Spleen (tissue), 13 donors: ENCODE measurements at places on chromosomes 4 and X.

- no peaks in the 10 kb centered on the region for H3K4me1 ChIP-seq
- H3K27ac ChIP-seq = no peak overlapping the region
- H3K36me3 ChIP-seq = peaks cover 15% of the 10 kb centered on the region
- no peaks in the 10 kb centered on the region for H3K27me3 ChIP-seq
- no peak for DNase-seq
These were observed 89.0 kb upstream of the BMPR1B start for GRCh38 chr4:94668724-94669123.

- H3K27me3 ChIP-seq = peaks cover 6% of the 10 kb centered on the region
- no peak overlapping the region for H3K27ac ChIP-seq
- H3K4me3 ChIP-seq = no peak overlapping the region
- no peak for DNase-seq
- H3K36me3 ChIP-seq = no peaks in the 10 kb centered on the region
These were observed 16.5 kb upstream of the FGFR3 start for GRCh38 chr4:1776521-1777161.

DNA sequence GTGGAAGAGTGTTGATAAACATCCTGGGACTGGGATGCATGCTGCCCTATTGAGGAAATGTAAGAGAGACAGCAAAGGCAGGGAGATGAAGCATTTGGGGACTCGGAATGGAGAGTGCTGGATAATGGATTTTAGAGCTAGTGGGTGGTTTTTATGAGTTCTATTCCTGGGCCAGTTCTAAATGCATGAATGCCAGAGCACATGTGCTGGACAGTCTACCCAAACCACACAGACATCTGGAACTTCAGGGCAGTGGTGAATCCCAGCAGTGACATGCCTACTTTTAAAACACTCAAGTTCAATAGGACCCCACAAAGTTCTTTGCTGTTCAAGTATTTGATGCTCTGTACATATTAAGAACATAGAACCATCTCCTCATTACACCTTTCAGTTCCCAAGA is 133.9 kb downstream of the CBR4 start:
- no peak overlapping the region for H3K27ac ChIP-seq
- no peak for DNase-seq
- H3K4me3 ChIP-seq = no peak overlapping the region
- H3K36me3 ChIP-seq = no peaks in the 10 kb centered on the region
- H3K27me3 ChIP-seq = peaks cover 14% of the 10 kb centered on the region
- peaks cover 16% of the 10 kb centered on the region for H3K4me1 ChIP-seq

- no peaks in the 10 kb centered on the region for H3K27me3 ChIP-seq
- no peak overlapping the region for H3K27ac ChIP-seq
- H3K36me3 ChIP-seq = no peaks in the 10 kb centered on the region
- no peaks in the 10 kb centered on the region for H3K4me1 ChIP-seq
- H3K4me3 ChIP-seq = no peak overlapping the region
These were observed 14.6 kb downstream of the RAB9B start for GRCh38 chrX:103817502-103817901.

DNA sequence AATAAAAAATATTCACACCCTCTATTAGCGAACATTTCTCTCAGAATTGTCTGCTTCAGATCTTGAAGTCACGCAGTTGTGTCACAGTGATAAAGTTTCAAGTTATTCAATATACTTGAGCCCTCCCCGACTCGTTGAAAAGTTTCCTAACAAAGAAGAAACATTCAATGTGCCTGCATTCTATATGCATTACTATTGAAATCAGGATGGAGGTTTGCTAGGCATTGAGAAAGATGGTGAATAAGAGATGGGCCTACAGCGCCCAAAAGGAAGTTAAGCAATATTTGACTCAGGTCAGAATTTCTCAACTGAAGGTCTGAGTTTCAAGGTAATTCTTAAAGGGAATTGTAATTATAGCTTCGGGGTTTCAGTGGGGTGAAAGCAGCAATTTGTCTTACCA is 6.1 kb downstream of the TCEANC start:
- no peaks in the 10 kb centered on the region for H3K27me3 ChIP-seq
- DNase-seq = no peak
- no peak overlapping the region for H3K4me3 ChIP-seq
- peak overlapping the region; percentile 18 for H3K27ac ChIP-seq

DNA sequence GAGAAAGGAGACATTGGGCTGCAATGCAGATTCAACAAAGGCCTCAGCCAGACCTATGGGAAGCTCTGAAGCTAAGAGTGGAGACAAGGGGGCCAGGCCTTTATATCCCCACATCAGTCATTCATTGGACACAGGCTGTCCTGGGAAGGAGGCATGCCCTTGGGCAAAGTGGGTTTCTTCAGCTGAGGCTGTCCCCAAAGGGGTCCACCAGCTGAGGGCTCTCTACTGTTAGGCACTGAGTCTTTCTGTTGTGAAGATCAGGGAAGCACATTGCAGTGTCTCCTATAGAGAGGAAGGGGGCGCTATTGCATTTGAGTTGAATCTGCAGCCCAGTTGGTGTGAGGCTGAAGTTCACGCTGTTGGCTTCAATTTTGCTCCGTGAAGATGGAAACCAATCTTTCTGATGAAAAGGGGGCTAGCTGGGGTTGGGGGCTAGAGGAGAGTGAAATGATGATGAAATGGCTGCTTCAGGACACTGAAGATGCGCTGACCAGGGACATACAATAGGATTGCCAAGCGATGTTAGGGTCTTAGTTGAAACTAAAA is 48.0 kb downstream of the SLC25A5 start:
- no peak overlapping the region for H3K4me3 ChIP-seq
- H3K4me1 ChIP-seq = no peaks in the 10 kb centered on the region
- H3K27ac ChIP-seq = no peak overlapping the region
- no peaks in the 10 kb centered on the region for H3K36me3 ChIP-seq

GRCh38 chr4:15427701-15428100 is at the start of gene C1QTNF7:
Gene C1QTNF7 (plus strand): TSS chr4:15428033. CDS start chr4:15435744, 7,711 bp downstream.
- DNase-seq = no peak
- no peaks in the 10 kb centered on the region for H3K27me3 ChIP-seq
- no peaks in the 10 kb centered on the region for H3K36me3 ChIP-seq
- no peak within 1 kb of the TSS for H3K27ac ChIP-seq
- H3K4me1 ChIP-seq = no peaks in the 10 kb centered on the region
- H3K4me3 ChIP-seq = no peak within 1 kb of the TSS

- H3K4me3 ChIP-seq = no peak overlapping the region
- no peaks in the 10 kb centered on the region for H3K36me3 ChIP-seq
- H3K4me1 ChIP-seq = peaks cover 14% of the 10 kb centered on the region
These were observed 24.9 kb downstream of the RGS12 start for GRCh38 chr4:3317656-3318211.

DNA sequence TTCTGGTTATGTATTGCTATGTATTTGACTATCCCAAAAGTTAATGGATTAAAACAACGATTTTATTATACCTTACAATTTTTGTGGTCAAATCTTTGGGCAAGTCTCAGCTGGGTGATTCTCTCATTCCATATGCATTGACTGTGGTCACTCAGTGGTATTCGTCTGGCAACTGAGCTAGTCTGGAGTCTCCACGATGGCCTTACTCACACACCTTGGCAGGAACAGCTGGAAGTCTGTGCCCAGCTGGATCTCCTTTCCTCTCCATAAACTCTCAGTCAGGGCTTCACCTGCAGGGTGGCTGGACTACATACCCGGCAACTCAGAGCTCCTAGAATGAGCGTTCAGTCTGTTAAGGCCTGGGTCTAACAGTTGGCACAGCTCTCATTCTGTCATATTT is 141.1 kb upstream of the WDFY3 start:
- no peak for DNase-seq
- H3K4me1 ChIP-seq = no peaks in the 10 kb centered on the region
- H3K4me3 ChIP-seq = no peak overlapping the region
- no peak overlapping the region for H3K27ac ChIP-seq

- H3K27me3 ChIP-seq = no peaks in the 10 kb centered on the region
- H3K4me1 ChIP-seq = no peaks in the 10 kb centered on the region
- H3K36me3 ChIP-seq = no peaks in the 10 kb centered on the region
- H3K4me3 ChIP-seq = no peak overlapping the region
- DNase-seq = no peak
These were observed 382.8 kb upstream of the CTSO start for GRCh38 chr4:156336511-156336910.

GRCh38 chr4:78162821-78163220 is 105.7 kb downstream of the FRAS1 start:
- no peak overlapping the region for H3K4me3 ChIP-seq
- DNase-seq = no peak
- no peaks in the 10 kb centered on the region for H3K4me1 ChIP-seq
- no peaks in the 10 kb centered on the region for H3K36me3 ChIP-seq
- H3K27me3 ChIP-seq = no peaks in the 10 kb centered on the region

DNA sequence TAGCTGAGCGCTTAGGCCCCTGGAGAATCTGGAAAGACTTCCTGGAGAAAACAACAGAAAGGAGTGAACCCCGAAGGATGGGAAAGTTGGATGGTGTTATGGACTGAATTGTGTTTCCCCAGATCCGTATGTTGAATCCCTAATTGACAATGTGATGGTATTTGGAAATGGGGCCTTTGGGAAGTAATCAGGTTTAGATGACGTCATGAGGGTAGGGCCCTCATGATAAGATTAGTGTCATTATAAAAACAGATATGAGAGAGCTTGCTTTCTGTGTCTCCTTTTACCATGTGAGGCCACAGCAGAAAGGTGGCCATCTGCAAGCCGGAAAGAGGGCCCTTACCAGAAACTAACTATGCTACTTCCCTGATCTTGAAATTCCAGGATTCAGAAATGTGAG is 159.5 kb downstream of the QDPR start:
- H3K36me3 ChIP-seq = no peaks in the 10 kb centered on the region
- H3K4me1 ChIP-seq = no peaks in the 10 kb centered on the region
- no peaks in the 10 kb centered on the region for H3K27me3 ChIP-seq
- H3K27ac ChIP-seq = no peak overlapping the region
- no peak overlapping the region for H3K4me3 ChIP-seq

DNA sequence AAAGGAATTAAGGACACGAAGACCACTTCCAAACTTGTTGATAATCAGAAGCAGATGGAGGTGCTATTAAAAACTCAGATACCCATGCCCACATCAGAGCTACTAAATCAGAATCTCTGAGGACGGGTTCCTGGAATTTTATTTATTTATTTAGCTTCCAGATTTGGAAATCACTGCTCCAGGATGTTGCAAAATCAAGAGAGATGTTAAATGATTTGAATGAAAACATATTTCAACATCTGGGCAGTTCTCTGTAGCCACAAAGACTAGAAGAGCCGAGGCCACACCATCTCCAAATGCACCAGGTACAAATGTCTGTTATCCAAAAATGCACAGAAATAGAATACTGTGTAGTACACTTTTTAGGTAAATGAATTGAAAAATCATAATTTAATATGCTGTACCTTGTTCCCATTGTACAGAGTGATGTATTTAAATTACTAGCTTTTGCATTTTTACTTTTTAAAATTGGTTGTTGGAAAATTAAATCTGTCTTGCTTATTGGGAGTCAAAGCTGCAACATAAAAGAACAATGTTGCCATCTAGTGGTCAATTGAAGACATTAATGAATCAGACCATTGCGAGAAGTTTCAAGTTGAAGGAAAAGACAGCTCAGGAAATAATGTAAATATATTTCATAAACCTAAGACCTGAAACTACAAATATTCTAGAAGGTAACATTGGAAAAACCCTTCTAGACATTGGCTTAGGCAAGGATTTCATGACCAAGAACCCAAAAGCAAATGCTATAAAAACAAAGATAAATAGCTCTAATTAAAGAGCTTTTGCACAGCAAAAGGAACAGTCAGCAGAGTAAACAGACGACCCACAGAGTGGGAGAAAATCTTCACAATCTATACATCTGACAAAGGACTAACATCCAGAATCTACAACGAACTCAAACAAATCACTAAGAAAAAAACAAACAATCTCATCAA is 151.3 kb upstream of the TTC29 start:
- DNase-seq = no peak
- no peak overlapping the region for H3K4me3 ChIP-seq
- no peaks in the 10 kb centered on the region for H3K27me3 ChIP-seq
- no peaks in the 10 kb centered on the region for H3K4me1 ChIP-seq
- no peak overlapping the region for H3K27ac ChIP-seq
- no peaks in the 10 kb centered on the region for H3K36me3 ChIP-seq

DNA sequence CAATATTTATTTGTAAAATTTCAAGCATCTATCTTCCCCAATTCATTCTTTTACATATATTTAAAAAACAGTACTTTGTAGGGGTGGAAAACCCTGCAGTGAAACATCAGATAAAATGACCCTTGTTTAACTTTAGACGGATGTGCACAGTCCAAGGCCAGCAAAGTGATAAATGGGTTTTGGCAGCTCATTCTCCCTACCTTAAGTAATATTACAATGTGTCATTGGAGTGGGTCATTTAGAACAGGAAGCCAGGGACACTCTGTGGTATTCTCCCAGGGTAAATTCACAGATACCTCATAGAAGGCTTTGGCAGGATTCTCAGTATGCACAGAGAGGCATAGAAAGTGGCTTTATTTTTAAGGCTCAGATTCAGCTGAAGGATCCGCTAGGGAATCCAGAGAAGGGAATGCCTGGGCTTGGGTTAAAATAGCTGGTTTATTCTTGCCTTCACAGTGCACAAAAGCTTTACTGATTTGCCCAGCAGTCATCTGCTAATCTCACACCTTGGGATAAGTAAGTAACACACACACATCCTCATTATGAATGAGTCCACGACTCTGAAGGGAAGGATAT is 206.7 kb downstream of the RASL11B start:
- no peaks in the 10 kb centered on the region for H3K36me3 ChIP-seq
- no peak for DNase-seq
- no peak overlapping the region for H3K4me3 ChIP-seq
- no peaks in the 10 kb centered on the region for H3K27me3 ChIP-seq

GRCh38 chr4:184664445-184665210 is 15.1 kb downstream of the PRIMPOL start:
- no peak overlapping the region for H3K4me3 ChIP-seq
- H3K27ac ChIP-seq = no peak overlapping the region
- peaks cover 20% of the 10 kb centered on the region for H3K36me3 ChIP-seq
- H3K27me3 ChIP-seq = no peaks in the 10 kb centered on the region

DNA sequence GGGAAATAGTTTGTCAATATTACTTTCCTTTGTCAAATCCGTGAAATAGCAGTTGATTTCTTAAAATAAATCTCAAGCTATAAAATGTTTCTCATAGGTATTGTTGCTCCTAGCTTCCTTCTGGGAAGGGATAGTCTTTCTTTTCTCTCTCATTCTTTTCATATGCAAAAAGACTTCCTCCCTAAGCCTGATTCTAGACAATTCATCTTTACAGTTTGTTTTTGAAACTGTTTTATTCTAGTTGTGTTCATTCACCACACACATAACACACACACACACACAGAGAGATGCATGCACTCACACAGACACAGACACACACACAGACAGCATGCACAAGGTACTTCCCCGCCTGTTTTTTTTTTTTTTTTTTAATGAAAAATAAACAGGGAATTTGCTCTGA is 18.2 kb downstream of the GLRA3 start:
- no peaks in the 10 kb centered on the region for H3K36me3 ChIP-seq
- no peak overlapping the region for H3K4me3 ChIP-seq
- no peak for DNase-seq
- no peak overlapping the region for H3K27ac ChIP-seq
